ENCODE measurements at places on chromosomes 5 and 9.

DNA sequence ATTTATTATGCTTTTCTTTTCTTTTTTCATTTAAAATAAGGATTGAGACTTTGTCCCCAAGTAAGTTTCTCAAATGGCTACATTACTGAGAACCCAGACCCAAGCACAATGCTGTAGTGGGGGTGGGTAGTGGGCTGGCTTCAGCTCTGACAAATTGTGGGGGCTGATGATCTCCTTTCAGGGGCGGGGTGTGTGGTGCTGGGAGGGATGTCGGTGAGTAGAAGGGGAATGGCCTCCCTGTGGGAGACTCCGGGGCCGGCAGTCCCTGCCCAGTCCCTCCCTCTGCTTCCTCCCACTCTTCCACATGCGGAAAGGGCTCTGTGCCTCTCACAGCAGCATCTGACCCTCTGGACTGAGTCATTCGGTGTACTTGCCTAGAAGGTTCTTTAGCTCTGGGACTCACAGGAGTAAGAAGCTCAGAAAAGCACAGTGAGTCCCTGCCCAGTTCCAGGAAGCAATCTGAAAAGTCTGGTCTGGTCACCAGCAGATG is 14.3 kb downstream of the CD180 start:
- no peak for DNase-seq

DNA sequence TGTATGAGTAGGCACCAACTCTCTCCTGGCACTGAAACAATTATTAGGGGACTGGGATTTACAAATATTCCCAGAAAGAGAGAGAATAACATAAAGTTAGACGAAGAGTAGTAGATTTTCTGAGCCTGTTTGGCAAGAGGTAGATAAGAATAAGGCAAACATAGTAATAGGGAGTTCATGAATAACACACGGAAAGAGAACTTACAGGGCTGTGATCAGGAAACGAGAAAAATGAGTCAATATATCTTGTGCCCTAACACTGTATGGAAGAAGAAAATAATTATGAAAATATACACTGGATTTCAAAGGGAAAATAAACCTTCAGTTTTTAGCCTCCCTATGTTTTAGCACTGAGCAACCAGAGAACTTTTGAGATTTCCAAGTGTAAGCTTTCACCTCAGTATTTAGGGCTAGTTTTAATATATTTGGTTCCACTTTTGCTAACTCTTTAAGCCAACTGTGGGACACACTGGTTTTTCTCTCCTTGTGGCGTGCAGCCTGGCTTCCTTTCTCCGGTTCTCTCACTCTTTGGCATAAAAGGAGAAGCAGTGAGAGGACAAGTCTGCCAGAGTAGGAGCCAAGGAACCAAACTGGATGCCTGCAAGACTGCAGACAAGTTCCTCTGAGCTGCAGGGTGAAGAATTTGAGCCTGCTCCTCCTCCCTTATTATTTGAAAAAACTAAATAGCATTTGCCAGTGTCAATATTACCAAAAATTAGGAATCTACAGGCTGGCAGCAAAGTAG is 6.6 kb upstream of the KCNN2 start:
- no peak for DNase-seq

DNA sequence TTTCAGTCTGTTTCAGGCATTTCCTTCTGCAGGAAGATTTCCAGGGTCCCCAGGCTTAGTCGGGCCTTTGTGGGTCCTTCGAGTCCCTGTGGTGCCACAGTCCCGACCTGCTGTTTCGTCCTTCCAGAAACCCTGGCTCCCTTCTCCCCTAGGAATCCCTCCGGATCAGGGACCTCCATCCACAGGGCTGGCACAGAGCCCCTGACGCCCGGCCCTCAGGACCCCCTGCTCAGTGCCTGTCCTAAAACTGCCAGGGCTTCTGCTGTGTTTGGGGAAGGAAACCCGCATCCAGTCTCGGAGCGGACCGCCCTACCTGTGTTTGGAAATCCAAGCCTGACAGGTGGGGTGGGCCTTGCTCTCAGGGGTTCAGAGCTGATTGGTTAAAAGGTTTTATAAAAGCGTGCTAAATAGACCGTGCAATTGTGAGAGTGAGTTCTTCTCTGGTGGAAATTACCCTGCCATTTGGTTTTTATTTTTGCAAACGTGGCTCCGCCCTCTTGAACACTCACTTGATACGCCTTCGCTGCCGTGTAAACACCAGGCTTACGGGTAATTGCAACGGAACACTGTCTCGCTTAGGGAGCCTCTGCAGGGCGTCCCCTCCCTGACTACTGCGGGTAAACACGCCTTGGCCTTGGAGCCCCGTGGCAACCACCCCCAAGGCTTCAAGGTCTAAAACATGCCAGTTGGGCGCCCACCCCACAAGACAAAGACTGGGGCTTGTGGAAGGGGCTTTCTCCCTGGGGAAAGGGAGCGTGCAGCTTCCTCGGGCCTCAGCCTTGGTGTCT is 121.2 kb downstream of the PHF2 start:
- no peak for DNase-seq

- peak; percentile 31 for DNase-seq
Measured at GRCh38 chr5:116573702-116574366, 789 bp downstream of the SEMA6A start.

All from head of caudate nucleus (tissue), 42 donors.